Kidney epithelial cell (primary cell): ENCODE measurements at places on chromosomes 13 and 19. TPM values are rescaled to one million over a fixed set of nuclear protein-coding genes. Genes with fewer than 3 reads are reported as not detected.

FOXA3 gene
- 0.14 and 0.50 TPM in 2 replicates for total RNA-seq

HAUS5 gene
- 12.3 and 14.1 TPM in 2 replicates for total RNA-seq

MISP3 gene
- total RNA-seq, result 0.68 and 1.5 TPM in 2 replicates

ZNF626 gene
- total RNA-seq, result 15.5 and 18.9 TPM in 2 replicates

CLN5 gene
- total RNA-seq, result 20.5 and 26.4 TPM in 2 replicates

CCDC8 gene
- 21.8 and 22.2 TPM in 2 replicates for total RNA-seq

GRK1 gene
- not detected in 2 replicates for total RNA-seq

VSIG10L gene
- total RNA-seq, result 1.1 and 1.5 TPM in 2 replicates

KLC3 gene
- 8.6 and 8.9 TPM in 2 replicates for total RNA-seq

CARD8 gene
- total RNA-seq, result 11.2 and 14.1 TPM in 2 replicates

USHBP1 gene
- 0.27 and 0.29 TPM in 2 replicates for total RNA-seq

CRX gene
- total RNA-seq, result not detected in 2 replicates

CEACAM20 gene
- total RNA-seq, result not detected in 2 replicates

PDE4C gene
- total RNA-seq, result 0.34 and 0.42 TPM in 2 replicates

SRRM5 gene
- total RNA-seq, result 0.46 TPM in 1 of 2 replicates, not detected in the other

ZNF790 gene
- 2.8 and 3.6 TPM in 2 replicates for total RNA-seq

FGF21 gene
- total RNA-seq, result 0.13 TPM in 1 of 2 replicates, not detected in the other

SYCN gene
- not detected in 2 replicates for total RNA-seq

ZNF154 gene
- 2.9 and 3.3 TPM in 2 replicates for total RNA-seq

CD177 gene
- 0.13 and 0.27 TPM in 2 replicates for total RNA-seq

RNASEH2B gene
- 23.9 and 26.7 TPM in 2 replicates for total RNA-seq

PLVAP gene
- total RNA-seq, result 0.48 and 1.5 TPM in 2 replicates

PRODH2 gene
- not detected in 2 replicates for total RNA-seq

ERICH6B gene
- total RNA-seq, result not detected in 2 replicates

C2CD4C gene
- not detected in 2 replicates for total RNA-seq

ZNF134 gene
- total RNA-seq, result 34.8 and 40.6 TPM in 2 replicates

RASIP1 gene
- 3.8 and 4.8 TPM in 2 replicates for total RNA-seq

C19orf73 gene
- 4.2 and 4.6 TPM in 2 replicates for total RNA-seq

PDX1 gene
- not detected in 2 replicates for total RNA-seq

SPTBN4 gene
- 0.96 and 2.4 TPM in 2 replicates for total RNA-seq

ACER1 gene
- not detected in 2 replicates for total RNA-seq

ZNF763 gene
- total RNA-seq, result 0.54 and 1.3 TPM in 2 replicates

NUDT15 gene
- total RNA-seq, result 8.7 and 17.5 TPM in 2 replicates

ALG5 gene
- total RNA-seq, result 28.8 and 32.0 TPM in 2 replicates

COL4A2 gene
- total RNA-seq, result 1,736 and 1,860 TPM in 2 replicates

CYP4F12 gene
- not detected in 2 replicates for total RNA-seq

GNG8 gene
- total RNA-seq, result not detected in 2 replicates

CD33 gene
- not detected in 2 replicates for total RNA-seq

RXFP2 gene
- not detected in 2 replicates for total RNA-seq

KRTDAP gene
- total RNA-seq, result not detected in 2 replicates

C19orf85 gene
- total RNA-seq, result not detected in 2 replicates

DOCK9 gene
- 226 and 230 TPM in 2 replicates for total RNA-seq

PABPC3 gene
- 0.34 and 0.58 TPM in 2 replicates for total RNA-seq

KL gene
- total RNA-seq, result 2.0 and 2.4 TPM in 2 replicates

MAU2 gene
- 28.2 and 31.7 TPM in 2 replicates for total RNA-seq

CYP4F8 gene
- total RNA-seq, result not detected in 2 replicates

CAMSAP3 gene
- total RNA-seq, result 12.6 and 17.2 TPM in 2 replicates

NDUFA7 gene
- total RNA-seq, result 49.8 and 61.4 TPM in 2 replicates

CPB2 gene
- not detected in 2 replicates for total RNA-seq

ZNF208 gene
- 0.08 and 0.41 TPM in 2 replicates for total RNA-seq

SSC5D gene
- total RNA-seq, result 0.21 and 0.33 TPM in 2 replicates

ATP8A2 gene
- total RNA-seq, result 3.8 and 4.0 TPM in 2 replicates

ZFP82 gene
- total RNA-seq, result 4.7 and 6.0 TPM in 2 replicates

ZNF382 gene
- 3.6 and 13.9 TPM in 2 replicates for total RNA-seq

LIG1 gene
- total RNA-seq, result 15.0 and 17.6 TPM in 2 replicates

FXYD7 gene
- total RNA-seq, result not detected in 2 replicates

SYT3 gene
- 0.29 and 0.55 TPM in 2 replicates for total RNA-seq

EID2B gene
- 1.3 and 3.1 TPM in 2 replicates for total RNA-seq

BEST2 gene
- total RNA-seq, result not detected in 2 replicates

TMEM145 gene
- total RNA-seq, result 0.54 and 4.9 TPM in 2 replicates
